ENCODE measurements at places on chromosomes 3 and 15.

DNA sequence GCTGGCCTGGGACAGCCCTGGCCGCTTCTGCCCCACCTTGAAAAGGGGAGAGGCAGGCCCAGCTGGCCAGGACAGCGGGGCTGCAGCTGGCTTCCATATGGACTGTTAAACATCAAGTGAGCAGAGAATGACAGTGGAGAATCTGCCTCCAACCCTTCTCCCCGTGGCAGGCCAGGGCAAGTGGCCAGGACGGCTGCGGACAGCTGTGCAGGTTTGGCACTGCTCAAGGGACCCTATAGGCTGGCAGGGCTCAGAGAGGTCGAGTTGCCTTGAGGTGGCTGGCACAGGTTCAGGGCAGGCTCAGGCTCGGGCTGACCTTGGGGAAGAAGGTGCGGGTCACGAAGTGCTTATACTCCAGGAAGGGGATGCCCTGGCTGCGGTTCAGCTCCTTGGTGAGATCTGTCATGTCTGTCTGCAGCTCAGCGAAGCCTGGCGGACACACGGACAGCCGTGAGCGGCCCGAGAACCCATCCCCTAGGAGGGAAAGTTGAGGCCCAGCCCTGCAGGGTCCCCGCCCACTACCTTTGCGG, 24.3 kb downstream of the H1-8 start:
- no peak for DNase-seq

DNA sequence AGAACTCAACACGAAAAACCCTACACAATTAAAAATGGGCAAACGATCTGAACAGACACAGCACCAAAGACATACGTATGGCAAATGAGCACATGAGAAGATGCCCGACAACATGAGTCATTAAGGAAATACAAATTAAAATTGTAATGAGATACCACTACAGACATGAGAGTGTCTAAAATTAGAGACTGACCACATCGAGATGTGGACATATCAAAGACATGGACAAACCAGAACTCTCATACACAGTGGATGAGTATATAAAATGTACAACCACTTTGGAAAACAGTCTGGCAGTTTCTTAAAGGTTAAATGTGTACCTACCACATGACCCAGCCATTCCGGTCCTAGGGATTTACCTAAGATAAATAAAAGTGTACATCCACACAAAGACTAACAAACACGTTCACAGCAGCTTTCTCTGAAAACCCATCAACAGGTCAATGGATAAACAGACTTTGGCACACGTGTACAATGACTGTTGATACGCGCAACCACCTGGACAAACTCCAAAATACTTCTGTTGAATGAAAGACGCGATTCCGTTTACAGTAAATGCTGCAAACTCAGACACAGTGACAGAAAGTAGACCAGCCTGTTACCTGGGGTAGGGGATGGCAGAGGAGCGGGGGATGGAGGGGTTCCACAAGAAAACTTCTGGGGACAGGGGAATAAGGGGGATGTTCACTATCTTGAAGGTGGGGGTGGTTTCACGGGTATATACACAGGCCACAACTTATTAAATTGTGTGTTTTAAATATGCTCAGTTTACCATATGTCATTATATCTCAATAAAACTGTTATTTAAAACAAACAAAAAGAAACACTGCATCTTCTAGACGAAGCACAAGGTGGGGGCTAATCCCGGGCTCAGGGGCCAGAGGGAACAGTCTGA, 2.1 kb downstream of the TNK2 start:
- DNase-seq: no peak

GRCh38 chr15:40554161-40554525, 10.7 kb downstream of the CCDC32 start:
- no peak for DNase-seq

DNA sequence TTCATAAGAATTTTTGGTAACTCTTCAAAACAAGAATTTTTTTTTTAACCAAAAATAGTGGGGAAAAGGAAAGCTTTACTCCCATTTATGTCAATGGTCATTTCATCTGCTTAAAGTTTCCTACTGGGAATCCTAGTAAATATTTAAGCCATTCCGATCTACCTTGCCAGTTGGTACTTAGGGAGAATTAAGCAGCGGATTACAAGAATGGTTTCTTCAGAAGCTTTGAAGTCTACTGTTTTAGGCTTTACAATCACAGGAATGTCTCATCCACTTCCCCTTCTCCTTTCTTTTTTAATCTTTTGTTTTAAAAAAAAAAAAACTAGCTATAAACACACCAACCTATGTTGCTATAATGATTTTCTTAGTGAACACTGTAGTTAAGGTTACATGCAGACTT, 341.4 kb upstream of the ATP11B start:
- DNase-seq: no peak

DNA sequence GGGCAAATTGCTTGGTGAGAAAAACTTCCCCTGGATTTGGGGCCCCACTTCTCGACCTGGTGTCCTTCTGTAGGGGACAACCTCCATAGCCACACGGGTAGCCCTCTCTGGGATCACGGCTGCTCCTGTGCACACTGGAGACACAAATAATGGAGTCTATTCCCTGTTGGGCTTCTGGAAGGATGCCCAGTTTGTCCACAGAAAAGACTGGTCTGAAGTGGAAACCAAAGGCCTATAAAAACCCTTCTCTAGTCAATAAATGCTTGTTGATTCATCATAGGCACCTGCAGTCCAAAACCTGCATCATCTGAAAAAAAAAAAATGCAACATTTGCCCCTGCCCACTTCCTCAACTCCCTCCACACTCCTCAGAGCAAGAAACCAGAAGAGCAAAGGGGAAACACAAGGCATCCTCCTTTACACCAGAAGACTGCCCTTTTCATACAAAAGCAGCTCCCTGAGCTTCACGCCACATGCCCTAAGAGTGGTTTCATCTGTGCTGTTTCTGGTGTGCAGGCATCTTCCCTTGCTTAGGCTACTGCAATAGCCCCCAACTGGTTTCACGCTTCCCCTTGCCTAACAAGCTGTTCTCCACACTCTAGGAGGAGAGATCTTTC, 36.3 kb downstream of the SRGAP3 start:
- DNase-seq: no peak

DNA sequence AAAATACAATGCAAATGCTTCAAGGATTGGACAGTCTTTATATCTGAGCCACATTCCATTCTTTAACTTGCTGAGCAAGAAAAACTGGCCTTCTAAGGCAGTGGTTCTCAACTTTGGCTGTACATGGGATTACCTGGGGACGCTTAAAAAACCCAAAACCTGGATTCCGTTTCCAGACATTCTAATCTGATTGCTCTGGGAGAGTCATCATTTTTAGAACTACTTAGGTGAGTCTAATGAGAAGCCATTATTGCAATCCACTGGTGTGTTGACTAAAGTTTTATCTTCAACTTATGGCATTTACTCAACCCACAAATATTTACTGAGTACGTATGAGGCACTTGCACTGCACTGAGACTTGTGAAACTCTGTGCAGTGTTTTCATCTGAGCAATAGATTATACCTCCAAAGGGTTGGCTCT, 195.7 kb upstream of the ATP11B start:
- no peak for DNase-seq

DNA sequence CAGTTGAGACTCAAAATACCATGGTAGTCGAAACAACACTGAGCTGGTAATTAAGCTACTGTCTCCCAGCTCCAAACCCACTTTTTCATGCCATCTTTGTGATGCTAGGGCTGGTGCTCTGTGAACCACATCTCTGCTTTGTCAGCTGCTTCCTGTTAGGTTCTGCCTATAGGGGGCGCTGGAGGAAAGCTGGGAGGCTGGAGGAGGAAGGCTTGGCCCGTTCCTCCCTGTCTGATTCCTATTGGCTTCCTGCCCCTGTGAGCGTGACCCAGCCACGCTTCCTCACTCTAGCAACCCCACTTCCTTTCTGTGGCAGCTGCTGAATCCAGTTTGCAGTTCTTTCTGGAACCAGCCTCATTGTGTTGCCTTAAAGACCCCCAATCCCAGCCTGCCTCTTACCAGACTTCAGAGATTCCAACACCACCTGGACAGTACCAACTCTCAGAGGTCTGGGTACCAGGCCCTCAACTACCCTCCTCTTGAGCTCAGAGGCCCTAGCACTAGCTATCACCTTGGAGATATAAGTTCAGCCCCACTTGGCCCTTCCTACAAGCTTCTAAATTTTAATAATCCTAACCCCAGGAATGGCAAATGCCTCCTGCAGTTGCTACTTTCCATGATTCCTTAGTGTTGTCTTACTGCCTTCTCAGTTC, 120.9 kb downstream of the ERC2 start:
- peak; percentile 46 for DNase-seq

- no peak for DNase-seq
Observed at GRCh38 chr3:29064085-29064484, 216.8 kb upstream of the RBMS3 start.

DNA sequence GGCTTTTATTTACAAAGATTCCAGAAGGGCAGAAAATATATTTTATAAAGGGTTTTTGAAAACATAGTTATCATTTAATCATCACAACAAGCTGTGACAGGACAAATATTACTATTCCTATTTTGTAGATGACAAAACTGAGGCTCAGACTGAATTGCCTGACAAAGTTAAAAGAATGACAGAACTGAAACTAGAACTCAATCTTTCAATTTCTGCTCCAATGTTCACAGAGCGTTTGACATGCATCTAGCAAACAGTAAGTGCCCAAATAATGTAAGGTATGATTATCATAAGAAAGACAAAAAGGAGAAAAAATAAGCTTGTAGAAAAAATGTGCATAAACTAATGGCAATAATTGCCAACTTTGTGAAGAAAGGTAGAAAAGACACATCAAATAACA, 61.9 kb downstream of the SCAPER start:
- DNase-seq: no peak

GRCh38 chr15:31297575-31298456, 28.8 kb upstream of the KLF13 start:
- DNase-seq: no peak

GRCh38 chr3:140686128-140686527, 8.3 kb downstream of the TRIM42 start:
- no peak for DNase-seq

GRCh38 chr3:188839187-188839695, 332.5 kb upstream of the TPRG1 start:
- DNase-seq: no peak

DNA sequence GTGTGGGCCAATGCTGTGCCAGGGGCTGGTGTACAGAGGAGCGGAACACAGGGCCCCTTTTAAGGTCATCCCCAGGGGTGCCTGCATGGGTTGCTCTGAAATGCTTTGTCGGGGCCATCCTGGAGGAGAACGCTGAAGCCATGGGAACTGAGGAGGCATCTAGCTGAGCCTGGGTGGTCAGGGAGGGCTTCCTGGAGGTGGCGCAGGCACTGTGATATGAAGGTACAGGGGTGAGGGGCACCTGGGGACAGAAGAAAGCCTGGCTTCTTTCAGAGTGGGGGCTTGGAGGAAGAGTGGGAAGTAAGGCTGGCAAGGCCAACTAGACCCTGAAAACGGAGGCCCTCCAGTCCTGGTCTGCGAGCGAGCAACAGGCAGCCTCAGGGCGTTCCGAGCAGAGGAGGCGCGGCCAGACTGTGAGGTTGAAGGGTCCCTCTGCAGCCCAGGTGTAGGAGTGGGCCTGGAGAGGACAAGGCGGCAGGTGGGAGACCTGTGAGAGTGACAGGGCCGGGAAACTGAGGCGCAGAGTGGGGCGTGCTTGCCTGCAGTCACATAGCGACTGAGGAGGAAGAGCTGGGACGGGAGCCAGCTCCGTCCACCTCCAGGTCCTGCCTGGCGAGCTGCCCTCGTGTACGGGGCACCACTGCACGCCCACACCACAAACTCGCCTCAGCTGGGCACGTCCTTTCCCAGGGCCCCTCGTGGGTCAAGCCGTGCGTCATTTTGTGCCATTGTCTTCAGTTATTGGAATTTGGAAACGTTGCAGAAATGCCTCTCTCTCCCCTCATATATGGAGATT, 4.1 kb downstream of the FBLN2 start:
- DNase-seq: no peak

- no peak for DNase-seq
Observed at GRCh38 chr15:70647396-70647795, 116.0 kb downstream of the UACA start.

DNA sequence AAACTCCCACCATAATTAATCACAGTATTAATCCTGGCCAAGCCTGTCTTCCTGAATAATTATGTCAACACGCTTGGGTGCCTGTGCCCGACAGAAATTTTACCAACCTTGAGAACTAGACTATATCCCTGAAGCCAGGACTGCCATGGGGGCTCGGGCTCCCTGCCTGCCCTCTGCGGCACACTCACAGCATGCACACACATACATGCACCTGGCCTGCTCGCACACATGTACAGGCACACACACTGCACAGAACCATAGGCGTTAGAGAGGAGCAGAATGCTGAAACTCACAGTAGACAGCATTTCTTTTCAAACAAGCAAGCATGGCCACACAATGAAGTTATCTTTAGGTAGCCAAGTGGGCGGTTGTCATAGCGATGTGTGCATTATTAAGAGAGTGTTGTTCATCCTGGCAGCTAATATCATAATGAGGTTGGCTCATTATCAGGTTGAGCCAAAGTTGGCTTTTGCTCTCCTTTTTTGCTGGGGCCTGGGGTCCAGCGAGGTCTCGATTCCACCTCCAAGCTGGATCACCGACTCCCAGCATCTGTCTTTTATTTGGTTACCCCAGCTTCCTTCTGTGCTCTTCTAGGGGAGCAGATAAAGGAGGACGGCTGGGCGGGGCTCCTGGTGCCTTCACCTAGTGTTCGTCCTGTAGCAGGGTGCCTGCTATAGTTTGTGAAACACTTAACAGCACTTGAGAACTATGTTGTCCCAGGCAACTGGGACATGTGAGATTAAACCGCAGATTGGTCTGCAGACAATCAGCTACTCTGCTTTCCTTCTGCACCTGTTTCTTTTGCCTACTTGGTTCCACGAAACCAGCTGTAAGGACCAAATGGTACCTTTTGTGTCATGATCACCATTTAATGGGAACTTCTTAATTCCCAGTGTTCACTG, 91.4 kb downstream of the ZNF621 start:
- no peak for DNase-seq

- no peak for DNase-seq
Observed at GRCh38 chr15:77525907-77526594, 105.4 kb downstream of the HMG20A start.

DNA sequence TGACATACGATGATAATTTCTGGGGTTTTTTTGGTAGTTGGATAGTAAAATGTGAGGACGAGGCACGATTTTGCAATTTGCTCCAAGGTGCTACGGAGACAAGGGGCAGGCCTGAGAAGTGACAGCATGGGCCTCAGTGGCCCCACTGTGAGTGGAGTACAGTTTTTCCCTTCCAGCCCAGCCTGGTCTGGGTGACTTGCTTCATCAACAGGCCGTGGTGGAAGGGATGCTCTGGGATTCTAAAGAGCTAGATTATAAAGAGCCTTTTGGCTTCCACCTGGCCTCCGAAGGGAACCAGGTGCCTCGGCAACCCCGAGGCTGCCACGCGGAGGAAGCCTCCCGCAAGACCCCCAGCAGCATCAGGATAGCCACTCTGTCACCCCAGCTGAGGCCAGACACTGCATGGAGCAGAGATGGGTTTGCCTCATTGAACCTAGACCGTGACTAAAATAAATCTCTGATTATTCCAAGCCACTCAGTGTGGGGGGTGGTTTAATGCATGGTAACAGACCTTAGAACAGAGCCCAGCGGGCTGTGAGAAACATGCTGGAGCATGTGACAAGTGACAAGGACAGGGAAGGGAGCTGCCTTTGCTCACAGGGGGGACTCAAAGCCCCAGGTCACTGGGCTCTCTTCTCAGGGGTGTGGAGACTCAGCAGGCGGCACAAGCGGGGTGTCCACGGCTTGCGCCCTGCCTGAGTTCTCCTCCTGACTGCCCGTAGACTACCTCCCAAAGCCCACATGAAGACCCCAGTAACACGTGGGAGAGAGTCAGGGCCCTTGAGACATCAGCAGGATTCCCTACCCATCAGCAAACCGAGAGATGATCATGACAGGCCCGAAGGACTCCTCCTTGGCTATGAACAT, 22.6 kb upstream of the SLC41A3 start:
- DNase-seq: no peak

Measured in stimulated activated CD4-positive, alpha-beta T cell treated with anti-CD3 and anti-CD28 coated beads, Interleukin-2, amount 100 ng/mL, for 48 hours (primary cell).